ENCODE measurements at places on chromosomes 4 and X.

DNA sequence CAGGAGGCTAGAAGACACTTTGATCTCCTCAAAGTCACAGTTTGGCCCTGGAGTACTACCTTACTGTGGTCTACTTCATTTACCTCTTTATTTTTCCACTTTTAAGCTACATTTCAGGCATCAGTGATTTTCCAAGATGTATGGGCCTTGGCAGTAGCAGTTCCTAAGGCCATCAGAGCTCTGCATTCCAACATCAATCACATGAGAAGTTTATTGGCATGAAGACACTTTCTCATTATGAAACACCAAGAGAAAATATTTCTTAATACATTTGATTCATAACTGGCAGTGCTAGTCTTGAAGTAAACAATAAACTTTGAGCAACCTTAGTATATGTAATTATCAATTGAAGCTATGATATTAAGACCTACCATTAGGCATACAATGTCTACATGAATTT lies 178.1 kb downstream of the IL15 start:
- DNase-seq: no peak

DNA sequence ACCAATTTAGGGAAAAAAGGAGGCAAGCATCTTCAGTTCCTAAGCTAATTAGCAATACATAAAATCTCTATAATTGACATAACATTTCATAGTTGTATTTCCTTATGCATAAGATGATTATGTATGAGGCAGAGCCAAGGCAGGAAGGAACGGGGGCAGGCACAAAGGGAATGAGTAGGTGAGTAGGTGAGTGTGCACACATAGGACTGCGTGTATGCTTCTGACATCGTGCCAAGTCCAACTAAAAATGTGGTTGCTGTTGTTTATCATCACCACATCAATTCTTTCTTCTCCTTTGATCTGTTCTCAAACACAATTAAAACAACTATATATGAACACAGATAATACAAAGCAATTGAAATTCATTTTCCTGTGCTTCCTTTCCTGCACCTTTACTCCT lies 131.2 kb downstream of the UNC5C start:
- DNase-seq: peak; percentile 5

- DNase-seq: no peak
Observed at GRCh38 chrX:68273887-68274286, 159.4 kb downstream of the OPHN1 start.

- DNase-seq: no peak
Observed at GRCh38 chrX:154805696-154806091, 409 bp upstream of the MPP1 start.

DNA sequence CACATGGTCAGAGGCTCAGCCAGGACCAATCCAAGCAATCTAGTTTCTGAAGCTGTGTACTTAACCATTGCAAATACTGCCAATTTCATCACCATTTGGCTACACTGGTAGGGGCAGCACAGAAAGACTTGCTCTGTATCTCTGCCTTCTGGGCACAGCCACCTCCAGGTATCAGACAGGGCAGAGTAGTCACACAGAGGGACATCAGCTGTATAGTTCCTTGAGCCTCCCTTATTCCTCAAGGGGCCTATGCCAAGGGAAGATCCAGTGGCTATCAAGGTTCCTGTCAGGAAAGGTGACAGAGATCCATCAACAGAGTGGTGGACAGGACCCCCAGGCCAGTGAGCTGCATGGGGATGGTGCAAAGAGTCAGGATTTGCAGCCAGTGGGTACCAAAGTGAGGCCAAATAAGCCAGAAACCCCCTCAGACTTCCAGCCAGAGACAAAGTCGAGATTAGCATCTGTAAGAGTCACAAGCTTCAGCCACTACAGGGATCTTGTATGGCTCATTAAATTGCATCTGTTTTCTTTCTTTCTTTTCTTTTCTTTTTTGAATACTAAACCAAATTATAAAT lies 381.6 kb upstream of the CPEB2 start:
- no peak for DNase-seq

DNA sequence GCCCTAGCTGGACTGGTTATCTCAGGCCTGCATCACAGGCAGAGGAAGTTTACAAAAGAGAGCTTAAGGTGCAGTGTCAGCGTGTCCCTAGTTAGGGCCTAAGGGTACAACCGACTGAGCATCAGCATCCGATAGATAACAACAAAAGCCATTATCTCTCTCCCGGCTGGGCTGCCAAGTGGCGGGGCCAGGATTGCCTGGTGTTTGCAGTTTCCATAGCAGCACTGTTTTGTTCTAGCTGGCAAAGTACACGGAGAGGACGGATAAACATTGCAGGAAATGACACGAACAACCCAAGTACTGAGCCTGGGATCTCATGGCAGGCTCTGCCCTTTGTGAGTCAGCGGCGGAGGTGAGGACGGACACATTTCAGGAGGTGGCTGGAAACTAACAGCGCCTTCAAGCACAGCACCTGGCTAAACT lies 104.7 kb upstream of the NOCT start:
- peak; percentile 79 for DNase-seq

DNA sequence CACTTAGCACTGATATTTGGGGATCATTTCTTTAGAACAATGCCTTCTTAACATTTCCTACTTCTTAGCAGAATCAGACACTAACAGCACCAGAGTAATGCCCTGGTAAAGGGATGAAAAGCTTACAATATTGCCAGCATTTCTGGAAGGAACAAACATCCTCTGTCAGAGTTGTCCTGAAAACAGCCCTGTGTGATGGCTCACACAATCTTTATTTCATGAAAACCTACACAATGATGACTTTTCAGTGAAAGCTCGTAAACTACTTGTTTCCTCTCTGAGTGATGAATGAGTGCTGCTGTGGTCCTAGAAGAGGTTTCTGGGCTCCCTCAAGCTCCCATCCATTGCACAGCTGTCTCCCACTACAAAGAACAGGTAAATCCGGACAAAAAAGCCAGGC lies 52.8 kb downstream of the GPC4 start:
- DNase-seq: no peak

- no peak for DNase-seq
Observed at GRCh38 chrX:123108513-123109427, 75.3 kb upstream of the GRIA3 start.
